ENCODE measurements at places on chromosomes 4 and X. TPM values are rescaled to one million over a fixed set of nuclear protein-coding genes. Genes with fewer than 3 reads are reported as not detected.

DNA sequence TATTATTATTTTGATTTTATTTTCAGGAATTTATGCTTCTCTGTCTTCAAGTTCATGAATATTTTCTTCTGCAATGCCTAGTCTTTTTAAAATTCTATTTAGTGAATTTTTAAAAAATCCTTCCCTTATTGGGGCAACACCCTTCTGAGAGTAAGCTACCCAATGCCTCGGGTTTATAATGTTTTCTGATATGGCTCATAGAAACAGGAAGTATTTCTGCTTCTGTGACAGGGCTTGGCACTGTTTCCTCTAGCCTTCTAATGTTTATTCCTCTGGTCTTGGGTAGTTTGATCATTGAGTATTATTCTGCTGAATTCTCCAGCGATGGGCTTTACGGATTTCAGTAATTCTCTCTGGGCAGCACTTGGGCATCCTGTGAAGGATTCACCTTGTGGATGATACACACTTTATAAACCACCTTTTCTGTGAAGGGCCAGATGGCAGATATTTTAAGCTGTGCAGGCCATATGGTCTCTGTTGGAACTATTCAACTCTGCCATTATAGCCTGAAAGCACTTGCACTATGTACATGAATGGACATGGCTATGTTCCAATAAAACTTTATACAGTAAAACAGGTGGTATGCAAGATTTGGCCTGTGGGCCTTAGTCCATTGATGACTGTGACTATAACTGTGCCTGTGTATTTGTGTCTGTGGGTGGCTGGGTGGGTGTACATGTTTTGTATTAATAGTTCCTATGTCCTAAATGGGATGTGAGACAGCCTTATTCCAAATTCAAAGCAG lies 95.9 kb upstream of the FAT1 start:
- no peak for DNase-seq

GRCh38 chr4:169070895-169071218 lies 60.8 kb upstream of the CBR4 start:
- DNase-seq = no peak

Gene SPANXN4
- total RNA-seq = not detected

Gene LEF1
- 3.6 TPM for total RNA-seq

Gene SSX2B
- total RNA-seq = not detected

Gene PNCK
- 23.3 TPM for total RNA-seq
